ENCODE measurements at places on chromosomes 12 and 14.

GRCh38 chr14:57390806-57391516 lies 575 bp downstream of the NAA30 start:
- DNase-seq, result no peak

DNA sequence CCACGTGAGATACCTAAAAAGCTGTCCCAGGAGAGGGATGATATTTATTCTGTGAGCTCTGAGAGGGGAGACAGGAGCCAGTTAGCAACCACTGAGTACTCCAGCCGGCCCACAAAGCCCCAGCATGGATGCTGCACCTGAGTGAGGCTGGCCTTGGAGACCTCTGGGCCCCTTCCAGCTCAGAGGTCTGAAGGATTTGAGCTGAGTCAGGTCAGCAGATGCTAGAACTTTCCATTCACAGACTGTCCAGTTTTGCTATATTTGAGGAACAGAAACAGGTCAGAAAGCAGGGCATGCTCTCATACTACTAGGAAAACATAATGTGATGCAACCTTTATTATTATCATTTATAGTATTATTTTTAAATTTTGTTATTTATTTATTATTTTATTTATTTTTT lies 15.0 kb upstream of the MAPKAPK5 start:
- no peak for DNase-seq

GRCh38 chr12:94082690-94083089 lies 65.7 kb upstream of the PLXNC1 start:
- no peak for DNase-seq

- no peak for DNase-seq
Measured at GRCh38 chr12:68612202-68612601, 1.5 kb downstream of the RAP1B start.

- DNase-seq, result no peak
Measured at GRCh38 chr14:97697772-97698171, 900.6 kb downstream of the VRK1 start.

GRCh38 chr14:22474730-22475351 lies 114.2 kb downstream of the DAD1 start:
- DNase-seq, result no peak

GRCh38 chr12:92593734-92594402 lies 108.9 kb upstream of the PLEKHG7 start:
- no peak for DNase-seq

- no peak for DNase-seq
Measured at GRCh38 chr12:75717902-75718301, 206.5 kb upstream of the KRR1 start.

- no peak for DNase-seq
Measured at GRCh38 chr12:108670066-108670631, 36.5 kb upstream of the SELPLG start.

GRCh38 chr12:18352312-18352711 lies 91.0 kb downstream of the PIK3C2G start:
- no peak for DNase-seq

DNA sequence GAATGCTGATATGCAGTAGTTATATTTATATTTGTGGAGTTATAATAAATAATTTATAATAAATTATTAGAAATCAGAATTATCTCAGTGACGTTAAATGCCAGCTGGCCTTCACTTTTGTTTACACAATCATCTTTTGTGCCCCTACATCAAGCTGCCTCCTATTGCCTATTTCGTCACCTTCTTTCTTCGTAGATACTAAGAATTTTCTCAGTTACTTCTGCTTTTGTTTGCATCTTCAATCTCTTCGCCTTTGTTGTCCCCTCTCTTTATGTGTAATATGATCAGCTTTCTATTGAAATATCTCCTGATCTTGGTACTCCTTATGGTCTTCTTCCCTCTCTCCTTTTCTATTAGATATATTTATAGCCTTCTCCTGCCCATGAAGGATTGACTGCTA lies 197.0 kb downstream of the ERC1 start:
- DNase-seq, result no peak

- no peak for DNase-seq
Measured at GRCh38 chr12:96441816-96442215, 41.6 kb upstream of the CDK17 start.

GRCh38 chr12:4037747-4038312 lies 164.6 kb upstream of the PARP11 start:
- no peak for DNase-seq

- no peak for DNase-seq
Measured at GRCh38 chr14:76771437-76771980, 10.2 kb downstream of the VASH1 start.

DNA sequence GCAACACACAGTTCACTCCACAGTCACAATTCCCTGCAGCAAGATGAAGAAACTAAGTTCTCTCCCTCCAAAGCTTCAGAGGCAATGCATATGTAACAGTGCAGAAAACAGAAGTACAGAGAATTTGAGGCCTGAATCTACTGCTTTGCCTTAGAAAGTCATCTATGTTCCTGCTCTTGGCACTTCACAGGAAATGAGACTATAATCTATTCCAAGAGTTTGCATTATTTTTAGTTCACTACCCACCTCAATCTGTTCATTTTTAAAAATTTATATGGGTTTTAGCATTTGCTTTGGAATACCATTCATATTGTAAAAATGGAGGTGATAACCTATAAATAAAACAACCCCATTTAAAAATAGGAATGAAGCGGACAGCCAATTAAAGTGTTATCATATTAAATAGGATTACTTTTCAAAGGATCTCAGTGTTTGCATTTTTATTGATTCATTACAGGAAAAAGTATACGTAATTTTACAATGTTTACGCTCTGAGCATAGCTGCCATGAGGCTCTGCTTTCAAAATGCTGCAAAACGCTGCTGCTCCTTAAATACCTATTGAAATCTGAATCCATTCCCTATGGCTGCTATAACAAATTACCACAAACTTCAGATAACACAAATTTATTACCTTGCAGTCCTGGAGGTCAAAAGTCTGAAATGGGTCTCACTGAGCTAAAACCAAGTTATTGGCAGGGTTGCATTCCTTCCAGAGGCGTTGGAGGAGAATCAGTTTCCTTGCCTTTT lies 60.0 kb downstream of the ARMH4 start:
- no peak for DNase-seq

- peak; percentile 11 for DNase-seq
Measured at GRCh38 chr14:75430116-75430515, 2.3 kb downstream of the JDP2 start.

- no peak for DNase-seq
Measured at GRCh38 chr12:13278249-13278787, 81.8 kb downstream of the EMP1 start.

DNA sequence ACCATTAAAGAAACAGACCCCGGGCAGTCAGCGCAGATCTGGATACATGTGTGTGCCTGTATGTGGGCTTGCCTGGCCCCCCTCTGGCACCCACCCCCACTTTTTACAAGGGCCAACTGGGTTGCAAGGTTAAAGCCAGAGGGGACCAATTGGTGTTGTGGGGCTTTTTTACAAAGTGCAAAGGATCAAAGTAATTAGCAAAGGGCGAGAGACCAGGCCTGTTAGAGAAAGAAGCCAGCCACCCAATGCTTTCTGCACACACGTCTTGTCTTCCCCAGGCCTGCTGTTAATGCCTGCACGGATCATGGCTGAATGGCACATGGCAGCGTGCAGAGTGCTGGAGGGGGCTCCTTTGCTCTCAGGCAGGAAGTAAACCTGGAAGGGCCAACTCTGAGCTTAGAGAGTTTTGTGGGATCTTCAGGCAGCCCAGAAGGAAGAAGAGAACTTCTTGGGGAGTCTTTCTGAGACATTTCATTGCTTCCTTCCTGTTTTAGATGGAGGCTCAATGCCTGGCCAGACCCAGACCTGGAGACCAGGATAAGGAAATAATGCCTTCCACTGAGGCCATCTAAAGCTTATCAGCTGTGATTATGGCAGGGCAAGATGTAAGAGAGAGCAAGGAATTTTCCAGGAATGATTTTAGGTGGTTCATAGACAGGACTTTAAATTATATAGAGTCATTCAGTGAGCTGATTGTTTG lies 523.4 kb upstream of the TBX3 start:
- DNase-seq, result no peak

DNA sequence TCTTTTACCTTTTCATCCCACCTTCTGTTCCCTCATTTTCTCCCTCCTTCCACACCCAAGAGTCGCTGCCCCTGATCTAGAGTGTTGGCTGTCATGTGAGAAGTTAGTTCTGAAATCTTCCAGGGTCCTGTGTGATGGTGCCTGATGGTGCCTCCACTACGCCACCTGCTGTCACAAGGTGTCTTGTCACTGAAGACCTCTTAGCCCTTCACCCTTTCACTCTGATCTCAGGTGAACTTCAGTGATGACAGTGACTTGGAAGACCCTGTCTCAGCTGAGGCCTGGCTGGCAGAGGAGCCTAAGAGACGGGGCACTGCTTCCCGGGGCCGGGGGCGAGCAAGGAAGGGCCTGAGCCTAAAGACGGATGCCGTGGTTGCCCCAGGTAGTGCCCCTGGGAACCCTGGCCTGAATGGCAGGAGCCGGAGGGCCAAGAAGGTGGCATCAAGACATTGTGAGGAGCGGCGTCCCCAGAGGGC lies 7.6 kb upstream of the PFDN5 start:
- DNase-seq, result no peak

DNA sequence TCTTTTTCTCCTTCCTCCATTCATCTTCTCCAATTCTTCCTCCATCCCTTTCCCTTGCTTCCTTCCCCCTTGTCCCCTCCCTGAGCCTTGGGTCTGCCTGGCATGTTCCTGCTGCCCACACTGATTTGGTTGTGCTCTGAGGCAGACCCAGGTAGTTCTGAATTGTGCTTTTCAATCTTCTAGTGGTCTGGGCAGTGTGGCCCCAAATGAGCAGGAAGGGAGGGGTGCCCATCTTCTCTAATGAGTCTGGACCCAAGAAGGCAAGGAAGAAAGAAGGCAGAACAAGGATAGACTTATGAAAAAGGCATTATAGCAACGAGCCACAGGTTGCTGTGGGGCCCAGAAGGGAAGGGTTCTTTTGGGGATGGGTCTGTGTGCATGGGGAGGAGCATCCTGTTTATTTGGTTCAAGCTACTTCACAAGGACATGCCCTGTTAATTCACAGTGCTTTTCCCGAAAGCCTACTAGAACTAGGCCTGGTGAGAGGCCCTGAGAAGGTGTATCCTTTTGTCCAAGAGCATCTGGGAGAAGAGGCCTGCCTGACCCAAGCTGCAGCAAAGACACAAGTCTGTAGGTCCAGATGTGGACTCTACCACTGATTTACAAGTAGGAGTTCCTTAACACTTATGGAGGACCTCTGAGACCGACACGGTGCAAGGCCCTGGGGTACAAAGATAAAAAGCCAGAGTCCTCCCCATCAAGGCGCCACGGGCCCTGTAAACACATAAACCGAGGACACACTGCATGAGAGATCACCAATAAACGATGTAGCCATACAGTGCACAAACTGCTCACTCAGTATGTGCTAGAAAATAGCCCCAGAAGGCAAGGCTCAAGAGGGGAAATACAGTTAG lies 1.1 kb upstream of the SUSD6 start:
- no peak for DNase-seq

DNA sequence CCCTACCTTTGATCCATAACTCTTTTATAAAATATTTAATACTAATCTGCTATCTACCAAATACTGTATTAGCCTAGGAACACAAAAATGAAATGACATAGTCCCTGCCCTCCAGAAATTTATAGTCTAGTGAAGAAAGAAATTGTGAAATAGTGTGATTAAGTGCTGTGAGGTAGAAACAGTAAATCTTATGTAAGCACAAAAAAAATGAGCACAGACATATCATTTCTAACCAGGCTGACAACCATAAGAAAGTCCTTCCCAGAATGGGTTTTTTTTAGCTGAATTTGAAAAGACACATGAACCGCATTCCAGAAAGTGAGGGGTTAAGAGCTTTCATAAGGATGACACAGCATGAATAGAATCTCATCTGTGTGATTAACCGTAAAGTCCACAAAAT lies 145.9 kb downstream of the SOX5 start:
- DNase-seq, result no peak
